Body of pancreas (tissue), 4 donors: ENCODE measurements at places on chromosomes 1 and 21.

DNA sequence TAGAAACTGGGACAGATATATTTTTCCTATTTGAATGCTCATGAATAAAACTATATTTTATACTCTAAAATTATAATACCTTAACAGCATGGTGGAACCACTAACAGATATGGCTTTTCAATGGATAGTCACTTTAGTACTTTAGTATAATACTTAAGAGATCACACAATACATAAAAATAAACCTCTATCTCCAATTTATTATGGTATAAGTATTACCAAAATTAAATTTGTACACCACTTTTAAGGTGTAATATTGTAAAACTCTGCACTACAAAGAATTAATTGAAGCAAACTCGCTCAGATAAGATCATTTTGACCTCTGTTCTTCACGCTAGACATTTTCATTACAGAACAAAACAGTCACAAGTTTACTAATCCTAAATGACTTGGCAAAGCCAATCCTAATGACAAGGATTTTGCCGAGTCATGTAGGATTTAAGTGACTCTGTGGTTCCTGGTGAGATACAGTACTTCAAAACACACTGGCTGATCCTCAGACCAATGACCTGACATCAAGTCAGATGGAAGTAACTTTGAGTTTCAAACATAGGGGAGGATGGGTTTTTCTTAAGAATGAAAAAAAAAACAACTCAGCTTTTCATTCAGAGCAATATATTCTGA, 200.6 kb downstream of the SMYD3 start:
- no peak for DNase-seq

DNA sequence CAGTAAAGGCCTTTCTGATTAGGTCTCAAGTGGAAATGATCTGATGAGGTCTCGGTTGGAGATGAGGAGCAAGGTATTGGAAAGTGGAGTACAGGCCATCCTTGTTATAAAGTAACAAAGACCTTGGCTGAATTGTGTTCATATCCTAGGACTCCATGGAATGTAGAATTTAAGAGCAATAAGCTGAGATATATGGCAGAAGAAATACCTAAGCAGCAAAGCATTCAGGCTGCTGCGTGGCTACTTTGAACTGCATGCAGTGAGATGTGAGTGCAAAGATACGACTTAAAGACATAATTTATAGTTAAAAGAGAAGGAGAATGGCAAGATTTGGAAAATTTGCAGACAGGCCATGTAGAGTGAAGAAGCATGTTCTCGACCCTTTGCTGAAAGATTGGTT, 11.2 kb upstream of the XPR1 start:
- DNase-seq = no peak

DNA sequence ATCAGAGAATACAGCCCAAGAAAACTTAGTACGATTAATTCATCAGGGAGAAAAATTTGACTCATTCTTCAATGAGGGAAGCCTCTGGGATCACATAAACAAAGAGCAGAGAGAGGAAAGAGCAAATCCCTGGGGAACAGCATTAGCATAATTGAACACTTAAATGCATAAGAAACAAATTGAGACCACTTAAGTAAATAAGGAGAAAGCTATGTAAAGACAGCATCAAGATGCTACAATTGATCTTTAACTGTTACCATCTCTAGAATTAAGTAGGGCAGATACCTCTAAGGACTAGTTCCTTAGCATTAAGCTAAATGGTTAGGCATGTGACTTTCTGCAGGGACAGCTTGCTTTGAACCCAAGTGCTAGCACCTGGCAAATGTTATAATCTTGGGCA, 265.1 kb upstream of the NEGR1 start:
- no peak for DNase-seq

- DNase-seq = peak; percentile 70
Observed at GRCh38 chr1:171841050-171841910, at the start of gene DNM3. TSS of gene DNM3 (plus strand) at chr1:171841498. CDS start at chr1:171841657, 159 bp downstream.
